ENCODE measurements at places on chromosomes 2 and 18.

GRCh38 chr2:46325182-46325928 lies 28.1 kb downstream of the EPAS1 start:
- DNase-seq = no peak

GRCh38 chr2:219459460-219460311 lies 25.0 kb downstream of the SPEG start:
- no peak for DNase-seq

DNA sequence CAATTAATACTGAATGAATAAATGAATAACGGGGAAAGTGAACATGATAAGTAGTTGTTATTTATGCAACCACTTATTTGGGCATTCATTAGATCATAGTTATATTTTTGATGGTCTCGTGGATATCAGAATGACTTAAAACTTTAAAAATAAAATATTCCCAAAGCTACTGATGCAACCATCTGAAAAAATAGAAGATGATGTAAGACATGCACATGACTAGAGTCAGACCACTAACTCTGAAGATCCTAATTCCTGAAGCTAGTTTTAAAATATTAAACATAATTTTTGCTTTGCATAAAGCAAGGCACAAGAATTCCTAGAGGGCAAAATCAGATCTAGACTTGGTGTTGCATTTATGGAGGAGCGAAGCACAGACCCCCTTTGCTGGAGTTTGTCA lies 616.1 kb downstream of the IRS1 start:
- DNase-seq = no peak

DNA sequence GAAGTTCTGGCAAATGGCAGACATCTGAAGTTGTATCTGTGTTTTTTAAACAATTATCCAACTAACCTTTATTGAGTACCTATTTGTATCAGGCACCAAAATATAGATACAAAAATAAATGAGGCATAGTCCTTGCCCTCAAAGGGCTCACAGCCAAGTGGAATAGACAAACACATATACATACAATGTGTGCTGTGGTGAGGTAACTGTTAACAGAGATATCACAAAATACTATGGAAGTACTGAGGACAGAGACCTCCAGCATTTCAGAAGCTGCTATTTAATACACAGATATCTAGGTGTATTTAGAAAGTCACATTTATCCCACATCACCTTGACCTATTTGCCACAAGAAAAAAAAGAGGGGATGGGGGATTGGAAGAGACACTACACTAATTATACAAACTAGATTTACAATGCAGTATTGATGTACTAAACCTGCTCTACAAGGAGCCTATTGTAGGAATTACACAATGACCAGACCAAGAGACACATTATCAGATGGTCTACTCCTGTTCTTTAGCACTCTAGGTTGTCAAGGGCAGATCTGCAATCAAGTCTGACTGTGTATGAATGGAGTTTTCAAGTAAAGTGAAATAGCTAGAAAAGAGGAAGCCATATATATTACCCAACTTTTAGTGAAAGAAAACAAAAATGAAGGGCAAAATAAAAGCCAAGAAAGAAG lies 62.2 kb downstream of the SPIRE1 start:
- no peak for DNase-seq

GRCh38 chr2:148475626-148476025 lies 168.9 kb upstream of the EPC2 start:
- DNase-seq = no peak

DNA sequence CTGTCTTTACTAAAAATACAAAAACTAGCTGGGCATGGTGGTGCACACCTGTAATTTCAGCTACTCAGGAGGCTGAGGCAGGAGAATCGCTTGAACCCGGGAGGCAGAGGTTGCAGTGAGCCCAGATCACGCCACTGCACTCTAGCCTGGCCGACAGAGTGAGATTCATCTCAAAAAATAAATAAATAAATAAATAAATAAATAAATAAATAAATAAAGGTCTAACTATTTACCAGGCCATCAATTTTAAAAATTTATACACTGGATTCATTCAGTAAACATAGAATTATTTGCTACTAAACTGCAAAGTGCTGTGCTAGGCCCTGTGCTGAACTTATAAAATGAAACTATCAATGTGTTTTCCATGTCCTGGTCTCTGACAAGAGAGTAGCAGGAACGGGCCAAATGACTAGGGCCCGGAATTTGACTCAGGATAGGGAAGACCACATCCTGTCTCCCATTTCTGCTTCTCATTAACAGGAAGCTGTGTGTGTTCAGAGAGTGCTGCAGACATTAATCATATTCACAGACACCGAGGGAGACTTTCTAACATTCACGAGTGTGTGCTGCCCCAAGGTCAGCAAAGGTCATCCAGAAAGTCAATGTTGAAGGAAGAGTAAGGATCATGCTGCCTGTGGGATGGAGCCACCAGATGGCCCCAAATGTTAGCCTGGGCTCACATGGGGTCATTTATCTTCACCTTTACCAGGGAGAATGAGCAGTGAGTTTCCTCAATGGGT lies 95.8 kb downstream of the SPP2 start:
- no peak for DNase-seq

DNA sequence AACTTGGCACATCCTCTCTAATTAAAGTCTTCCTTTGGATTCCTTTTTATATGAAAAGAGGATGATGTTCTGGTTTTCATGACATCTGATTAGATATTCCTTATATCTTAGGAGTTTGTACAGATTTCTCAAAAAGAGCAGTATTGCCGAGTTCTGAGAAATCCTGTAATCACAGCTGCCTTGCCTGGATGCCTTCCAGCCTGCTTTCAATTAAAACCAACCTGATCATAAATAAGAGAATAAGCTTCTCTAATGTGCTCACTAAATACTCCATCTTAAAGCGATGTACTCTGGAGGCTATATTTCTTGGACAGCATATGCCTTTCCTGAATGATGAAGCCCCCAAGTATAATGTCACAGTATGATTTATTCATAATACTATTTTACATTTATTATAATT lies 1203.8 kb upstream of the PIK3C3 start:
- DNase-seq = no peak

- DNase-seq = no peak
Observed at GRCh38 chr2:44553456-44553855, 191.7 kb downstream of the CAMKMT start.

DNA sequence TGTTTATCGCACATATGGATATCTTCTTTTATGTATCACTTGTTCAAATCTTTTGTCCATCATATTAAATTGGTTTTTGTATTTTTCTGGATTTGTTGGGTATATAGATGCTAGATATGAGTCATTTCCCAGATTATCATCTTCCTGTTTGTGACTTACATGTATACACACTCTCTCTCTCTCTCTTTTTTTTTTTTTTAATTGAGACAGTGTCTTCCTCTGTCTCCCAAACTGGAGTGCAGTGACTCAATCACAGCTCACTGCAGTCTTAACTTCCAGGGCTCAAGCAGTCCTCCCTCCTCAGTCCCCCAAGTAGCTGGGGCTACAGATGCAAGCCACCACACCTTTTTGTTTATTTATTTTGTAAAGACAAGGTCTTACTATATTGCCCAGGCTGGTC lies 43.8 kb downstream of the XIRP2 start:
- no peak for DNase-seq

DNA sequence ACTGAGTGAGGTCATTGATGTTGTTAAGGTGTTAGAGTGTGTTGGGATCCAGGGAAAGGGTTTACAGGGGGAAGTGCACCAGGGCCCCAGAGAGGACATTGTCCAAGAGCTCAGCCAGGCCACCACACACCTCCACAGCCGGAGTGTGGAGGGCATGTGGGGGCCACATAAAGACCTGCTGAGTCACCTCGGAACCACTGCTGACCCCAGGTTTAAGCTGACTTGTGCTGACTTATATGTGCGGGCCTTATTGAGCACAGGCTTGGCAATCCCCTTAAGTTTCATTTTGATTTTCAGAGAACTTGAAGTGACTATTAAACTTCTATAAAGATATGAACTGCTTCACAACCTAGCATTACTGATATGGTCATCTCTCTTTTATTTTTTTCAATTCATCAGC lies 166.2 kb upstream of the MAP3K20 start:
- DNase-seq = no peak

DNA sequence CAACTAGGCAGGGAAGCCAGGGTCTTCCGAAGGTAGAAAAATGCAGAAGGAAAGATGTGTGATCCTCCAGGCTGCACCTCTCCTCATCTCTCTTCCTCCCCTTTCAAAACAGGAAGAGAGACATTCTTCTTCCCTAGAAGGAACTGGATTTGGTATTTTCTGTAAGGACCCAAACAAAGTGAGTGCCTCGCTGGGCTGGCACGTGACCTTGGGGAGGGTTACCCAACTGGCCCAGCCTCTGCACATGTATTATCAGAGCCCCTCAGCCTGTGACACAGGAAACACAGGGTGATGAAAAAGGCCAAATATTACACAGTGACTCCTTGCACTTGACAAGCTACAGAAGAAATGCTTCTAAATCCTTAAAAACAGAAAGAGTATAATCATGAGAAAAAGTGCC lies 2.3 kb downstream of the HJURP start:
- no peak for DNase-seq

GRCh38 chr18:2540575-2540974 lies 30.7 kb downstream of the METTL4 start:
- DNase-seq = no peak

- no peak for DNase-seq
Observed at GRCh38 chr2:105596411-105596921, 148.2 kb upstream of the NCK2 start.

DNA sequence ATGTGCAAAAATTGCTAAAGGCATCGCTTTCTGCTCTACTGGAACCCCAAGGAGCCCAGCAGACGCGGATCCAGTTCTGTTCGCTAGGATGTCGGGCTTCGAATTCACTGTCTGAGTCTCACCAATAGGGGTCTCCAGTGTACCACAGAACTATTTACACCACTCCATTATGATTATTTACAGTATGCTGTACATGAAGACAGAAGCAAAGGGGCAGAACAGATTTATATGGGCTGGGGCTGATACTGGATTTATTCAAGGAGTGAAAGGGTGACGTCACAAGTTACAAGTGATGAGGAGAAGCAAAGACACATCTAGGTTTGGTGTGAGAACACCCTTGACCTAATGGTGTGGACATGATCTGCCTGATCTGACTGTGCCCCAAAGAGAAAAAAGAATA lies 185.3 kb upstream of the ATP5MC3 start:
- DNase-seq = no peak

DNA sequence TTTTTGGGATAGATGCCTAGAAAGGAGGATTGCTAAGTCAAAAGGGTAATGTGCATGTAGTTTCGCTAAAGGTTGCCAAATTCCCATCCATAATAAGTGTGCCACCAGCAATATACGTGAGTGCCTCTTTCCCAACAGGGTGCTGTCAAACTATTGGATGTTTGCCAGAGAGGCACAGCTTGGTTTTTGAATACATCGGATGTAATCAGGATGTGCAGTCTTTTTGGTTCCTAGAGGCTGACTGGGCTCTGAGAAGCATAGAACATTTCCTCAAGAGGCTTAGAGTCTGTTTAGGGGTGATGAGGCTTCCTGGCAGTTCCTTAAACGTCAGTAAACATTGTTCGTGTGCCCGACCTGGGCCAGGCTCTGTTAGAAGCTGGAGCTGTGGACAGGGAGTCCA lies 28.0 kb downstream of the AGAP1 start:
- DNase-seq = no peak

DNA sequence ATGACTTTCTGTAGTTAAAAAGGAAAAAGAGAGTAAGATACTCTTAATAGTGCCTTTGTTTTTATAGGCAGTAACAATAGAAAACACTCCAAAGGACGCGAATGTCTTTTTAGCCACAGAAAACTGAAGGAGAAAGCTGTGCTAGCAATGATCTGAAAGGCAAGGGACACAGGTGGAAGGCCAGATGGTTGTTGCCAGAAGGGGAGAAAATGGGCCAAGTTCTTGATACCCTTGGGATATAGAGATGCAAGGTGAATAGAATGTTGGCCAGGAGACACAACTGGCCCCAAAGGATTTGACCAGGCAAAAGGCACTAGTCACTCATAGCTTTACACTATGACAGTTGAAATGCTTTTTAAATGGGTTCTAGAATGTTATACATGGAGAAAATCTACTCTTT lies 180.0 kb downstream of the NRXN1 start:
- no peak for DNase-seq

GRCh38 chr18:55651236-55651635 lies 63.2 kb upstream of the TCF4 start:
- DNase-seq = no peak

GRCh38 chr18:36509646-36510197 lies 212.2 kb downstream of the FHOD3 start:
- no peak for DNase-seq

- DNase-seq = no peak
Observed at GRCh38 chr18:54613174-54613573, 22.1 kb downstream of the DYNAP start.

- no peak for DNase-seq
Observed at GRCh38 chr2:100193291-100193710, 50.9 kb upstream of the AFF3 start.

DNA sequence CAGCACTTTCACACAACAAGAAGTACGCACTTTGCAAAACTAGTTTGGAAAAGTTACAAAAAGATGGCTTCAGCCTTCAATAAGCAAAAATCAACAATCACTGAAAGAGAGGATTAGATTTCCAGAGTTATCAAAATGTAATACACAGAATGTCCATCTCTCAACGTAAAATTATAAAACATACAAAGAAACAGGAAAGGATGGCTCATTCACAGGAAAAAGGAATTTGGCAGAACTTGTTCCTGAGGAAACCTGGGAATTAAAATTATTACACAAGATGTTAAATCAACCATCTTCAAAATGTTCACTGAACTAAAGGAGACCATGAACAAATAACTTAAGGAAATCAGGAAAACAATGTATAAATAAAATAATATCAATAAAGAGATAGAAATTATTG lies 8.0 kb downstream of the C2orf92 start:
- no peak for DNase-seq

GRCh38 chr2:159202568-159203071 lies 83.9 kb downstream of the WDSUB1 start:
- DNase-seq = no peak

- DNase-seq = no peak
Observed at GRCh38 chr2:191846515-191847476, at the start of gene CAVIN2. Gene CAVIN2 (minus strand): TSS chr2:191847088. CDS start chr2:191846925, 163 bp downstream.

GRCh38 chr2:156892467-156893281 lies 364.8 kb upstream of the GALNT5 start:
- no peak for DNase-seq

DNA sequence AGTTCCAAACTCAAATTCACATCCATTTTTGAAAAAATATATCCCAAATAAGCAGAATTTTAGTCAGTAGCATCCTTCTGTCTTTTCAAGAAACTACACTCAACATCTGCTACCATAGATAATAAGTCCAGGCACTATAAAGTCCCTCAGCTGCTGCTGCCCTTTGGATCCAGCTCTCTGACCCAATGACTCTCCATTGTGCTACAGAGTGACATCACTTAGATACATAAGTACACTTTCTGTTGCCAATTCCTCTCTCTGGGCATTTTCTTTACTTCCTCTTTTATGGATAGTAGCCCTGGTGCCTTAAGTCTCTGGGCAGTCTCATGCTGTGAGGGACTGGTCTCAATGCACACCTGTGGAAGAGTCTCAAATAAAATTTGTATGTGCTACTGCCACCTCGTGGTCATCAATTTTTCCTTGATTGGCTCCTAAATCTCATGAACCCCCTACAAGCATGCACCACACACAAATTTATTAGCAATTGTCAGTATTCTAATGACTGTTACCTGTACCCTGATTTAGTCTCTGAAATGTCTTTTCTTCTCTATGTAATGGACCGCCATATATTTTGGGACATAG lies 219.2 kb downstream of the LRP1B start:
- DNase-seq = no peak
